HT-29 (cell line): ENCODE measurements at places on chromosomes 1 and 21. TPM values are rescaled to one million over a fixed set of nuclear protein-coding genes. Genes with fewer than 3 reads are reported as not detected.

The LPAR3 gene
- total RNA-seq = not detected in 2 replicates

The PTCH2 gene
- total RNA-seq = 0.16 and 0.18 TPM in 2 replicates

The C1orf185 gene
- not detected in 2 replicates for total RNA-seq

The PODN gene
- 0.03 TPM in 1 of 2 replicates, not detected in the other for total RNA-seq

The GBP3 gene
- 8.6 and 9.2 TPM in 2 replicates for total RNA-seq

The TMEM52 gene
- total RNA-seq = 10.8 and 12.0 TPM in 2 replicates

The HAO2 gene
- total RNA-seq = not detected in 2 replicates

The OR2T35 gene
- total RNA-seq = not detected in 2 replicates

The S100A3 gene
- total RNA-seq = 2.6 and 4.9 TPM in 2 replicates

The SCYL3 gene
- total RNA-seq = 4.4 and 5.7 TPM in 2 replicates

The B3GALNT2 gene
- 20.1 and 30.9 TPM in 2 replicates for total RNA-seq

The TPR gene
- total RNA-seq = 55.4 and 56.6 TPM in 2 replicates

The HTR6 gene
- total RNA-seq = 0.42 TPM in 1 of 2 replicates, not detected in the other

The CFHR2 gene
- not detected in 2 replicates for total RNA-seq

The PTPRC gene
- total RNA-seq = not detected in 2 replicates
